ENCODE measurements at places on chromosomes 12 and 14. TPM values are rescaled to one million over a fixed set of nuclear protein-coding genes. Genes with fewer than 3 reads are reported as not detected.

Gene MFAP5
- polyA plus RNA-seq = 1.4 TPM

Gene ATP5MC2
- 523 TPM for polyA plus RNA-seq

Gene GNG2
- 77.5 TPM for polyA plus RNA-seq

Gene HOXC12
- not detected for polyA plus RNA-seq

Gene MYL6
- 1,819 TPM for polyA plus RNA-seq

Gene MYH6
- not detected for polyA plus RNA-seq

Gene DHH
- 0.51 TPM for polyA plus RNA-seq

Gene ACRBP
- 5.5 TPM for polyA plus RNA-seq

All from right lung (tissue), 10 donors.